Heart right ventricle (tissue), 16 donors: ENCODE measurements at places on chromosomes 6 and 20.

GRCh38 chr20:62409931-62410745 lies 3.1 kb upstream of the CABLES2 start:
- DNase-seq: peak; percentile 60

- DNase-seq: no peak
Measured at GRCh38 chr6:163281634-163282033, 132.9 kb upstream of the QKI start.

DNA sequence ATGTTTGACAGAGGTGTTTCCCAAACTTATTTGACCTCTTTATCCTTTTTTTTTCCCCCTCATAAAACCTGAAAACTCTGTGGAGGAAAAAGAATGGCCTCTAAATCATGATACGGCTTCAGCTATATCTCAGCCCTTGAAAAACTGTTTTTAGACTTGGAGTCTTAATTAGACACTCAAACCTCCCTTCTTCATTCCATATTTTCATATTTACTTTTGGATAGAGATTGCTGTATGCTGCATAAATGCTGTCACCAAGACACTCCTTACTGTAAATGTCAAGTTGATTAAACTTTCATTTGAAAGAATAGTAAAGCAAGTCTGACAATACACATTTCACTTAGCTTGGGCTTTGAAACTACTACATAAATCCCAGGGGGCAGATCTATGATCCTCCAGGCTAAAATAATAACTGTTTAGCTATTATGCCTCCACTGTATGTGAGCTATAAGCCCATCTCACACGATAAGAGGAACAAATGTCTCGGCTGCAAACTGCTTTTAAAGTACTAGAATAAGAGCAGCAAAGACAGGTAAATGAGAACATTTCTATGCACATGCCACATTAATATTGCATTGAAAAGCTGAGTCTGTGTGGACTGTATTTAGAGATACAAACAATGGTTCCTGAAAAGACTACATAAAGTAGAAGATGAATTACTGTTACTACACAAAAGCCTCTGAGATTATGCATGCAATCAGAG lies 141.3 kb upstream of the HMGN3 start:
- DNase-seq: no peak

DNA sequence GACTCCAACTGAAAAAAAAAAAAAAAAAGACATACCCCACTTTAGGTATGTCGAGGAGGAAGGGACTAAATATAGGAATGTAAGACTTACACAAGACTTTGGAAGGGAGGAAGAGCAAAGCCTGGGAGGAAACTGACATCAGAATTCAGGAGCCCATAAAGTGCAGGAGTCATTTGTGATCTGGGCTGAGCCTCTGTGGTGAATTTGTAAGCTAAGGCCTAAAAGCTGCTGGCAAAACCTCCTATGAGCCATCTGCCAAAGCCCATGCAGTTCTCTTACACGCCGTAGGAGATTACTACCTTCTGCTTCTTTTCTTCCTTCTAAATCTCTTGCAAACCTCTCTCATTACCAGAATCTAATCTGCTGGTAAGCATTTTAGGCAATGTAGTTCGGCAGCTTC lies 52.0 kb upstream of the THEMIS start:
- no peak for DNase-seq

DNA sequence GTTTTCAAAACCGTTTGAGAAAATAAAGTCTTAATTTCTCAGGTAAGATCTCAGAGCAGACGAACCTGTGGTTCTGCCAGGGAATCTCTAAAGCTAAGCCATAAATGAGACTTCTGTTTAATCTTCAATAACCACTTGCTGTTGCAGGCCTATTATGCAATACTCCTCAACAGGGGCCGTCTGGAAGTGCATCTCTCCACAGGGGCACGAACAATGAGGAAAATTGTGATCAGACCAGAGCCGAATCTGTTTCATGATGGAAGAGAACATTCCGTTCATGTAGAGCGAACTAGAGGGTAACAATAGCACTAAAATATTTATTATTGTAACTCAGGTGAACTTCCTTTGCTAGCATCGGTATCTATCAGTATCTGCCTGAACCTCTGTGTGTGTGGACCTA lies 223.7 kb downstream of the ARHGAP18 start:
- no peak for DNase-seq
